Fibroblast of skin of scalp (primary cell): ENCODE measurements at places on chromosomes 5 and 9.

DNA sequence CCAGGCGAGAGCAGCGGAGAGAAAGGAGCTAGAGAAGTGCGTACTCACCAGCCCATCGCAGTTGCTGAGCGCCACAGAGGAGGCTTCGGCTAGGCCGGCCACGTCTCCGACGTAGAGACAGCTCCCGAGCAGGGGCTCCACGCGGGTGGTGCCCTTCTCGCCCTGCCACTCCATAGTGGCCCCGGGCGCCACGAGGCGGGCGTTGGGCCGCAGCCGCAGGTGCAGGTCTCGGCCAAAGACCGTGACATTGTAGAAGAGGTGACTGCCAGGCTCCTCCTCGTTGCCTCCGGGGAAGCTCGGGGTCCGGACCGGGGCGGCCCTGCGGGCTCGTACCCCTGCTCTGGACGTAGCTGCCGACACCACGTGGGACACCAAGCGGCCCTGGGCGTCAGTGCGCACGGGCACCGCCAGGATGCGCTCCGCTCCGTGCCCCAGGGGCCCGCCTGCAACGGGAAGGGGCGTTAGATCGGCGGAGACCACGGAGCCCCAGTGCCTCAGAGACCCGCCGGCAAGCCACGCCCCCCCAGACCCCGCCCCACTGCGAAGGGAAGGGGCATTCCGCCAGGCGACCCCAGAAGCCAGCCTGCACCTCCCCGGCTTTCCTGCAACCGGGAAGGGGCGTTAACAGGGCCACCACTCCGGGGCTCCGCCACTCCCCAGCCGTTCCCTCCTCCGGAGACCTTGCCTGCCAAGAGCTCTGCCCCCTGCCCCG lies 1.4 kb downstream of the ADAMTS2 start:
- peak; percentile 60 for DNase-seq

GRCh38 chr5:14039576-14039975 lies 95.1 kb upstream of the DNAH5 start:
- peak; percentile 44 for DNase-seq

- no peak for DNase-seq
Observed at GRCh38 chr5:31029925-31030324, 163.6 kb upstream of the CDH6 start.

GRCh38 chr9:104961238-104961637 lies 33.3 kb upstream of the ABCA1 start:
- peak; percentile 80 for DNase-seq

- no peak for DNase-seq
Observed at GRCh38 chr5:77095189-77095588, 8.1 kb upstream of the ZBED3 start.

GRCh38 chr9:32589083-32589723 lies 16.2 kb upstream of the NDUFB6 start:
- DNase-seq = peak; percentile 40

- DNase-seq = peak; percentile 6
Observed at GRCh38 chr9:88889386-88889785, 101.9 kb upstream of the S1PR3 start.

- DNase-seq = peak; percentile 36
Observed at GRCh38 chr9:78982849-78983248, 588.9 kb upstream of the TLE4 start.

DNA sequence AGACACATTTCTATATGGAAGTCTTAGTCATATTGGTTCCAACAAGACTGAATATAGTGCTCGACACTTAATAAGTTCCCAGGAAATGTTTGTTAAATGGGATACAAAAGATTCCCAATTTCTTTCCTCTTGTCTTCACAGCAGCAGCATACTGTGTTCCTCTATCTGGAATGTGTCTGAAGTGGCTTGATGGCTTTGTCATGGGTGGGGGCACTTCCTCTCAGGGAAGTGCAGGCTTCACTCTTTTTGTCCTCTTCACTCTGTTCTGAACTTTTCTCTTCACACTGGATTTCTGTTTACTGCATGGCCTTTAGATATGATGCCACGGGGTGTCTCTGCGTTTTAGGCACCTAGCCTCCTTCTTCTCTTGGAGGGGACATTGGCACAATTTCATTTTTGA lies 127.7 kb upstream of the C9orf72 start:
- DNase-seq = no peak

DNA sequence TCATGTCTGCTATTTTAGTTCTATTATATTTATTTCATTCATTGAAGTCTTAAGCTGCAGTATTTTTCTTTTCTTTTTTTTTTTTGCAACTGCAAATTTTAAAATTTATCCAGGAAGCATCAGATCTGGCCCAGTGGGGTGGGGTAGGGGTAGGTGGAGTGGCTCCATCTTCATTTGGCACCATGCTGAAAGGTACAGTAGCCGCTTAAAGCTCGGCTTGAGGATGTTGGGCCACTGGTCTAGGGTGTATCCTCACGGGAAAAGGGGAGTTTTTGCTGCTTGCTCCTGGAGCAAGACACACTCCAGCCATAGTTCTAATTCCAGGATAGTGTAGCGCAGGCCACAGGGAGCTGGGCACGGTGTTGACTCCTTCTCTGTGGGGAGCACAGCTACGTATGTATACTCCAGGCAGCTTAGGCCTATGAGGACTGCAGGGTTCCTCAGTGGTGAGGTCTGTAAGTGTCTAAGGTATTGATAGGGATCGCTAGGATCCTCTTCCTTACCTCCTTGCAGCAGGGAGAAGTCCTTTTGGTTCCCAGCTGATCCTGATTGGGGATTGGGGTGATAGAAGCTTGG lies 22.7 kb downstream of the RCL1 start:
- DNase-seq = no peak

GRCh38 chr5:172792701-172793570 lies 21.9 kb upstream of the DUSP1 start:
- no peak for DNase-seq

- DNase-seq = no peak
Observed at GRCh38 chr5:42595597-42595996, 161.0 kb upstream of the CCDC152 start.

DNA sequence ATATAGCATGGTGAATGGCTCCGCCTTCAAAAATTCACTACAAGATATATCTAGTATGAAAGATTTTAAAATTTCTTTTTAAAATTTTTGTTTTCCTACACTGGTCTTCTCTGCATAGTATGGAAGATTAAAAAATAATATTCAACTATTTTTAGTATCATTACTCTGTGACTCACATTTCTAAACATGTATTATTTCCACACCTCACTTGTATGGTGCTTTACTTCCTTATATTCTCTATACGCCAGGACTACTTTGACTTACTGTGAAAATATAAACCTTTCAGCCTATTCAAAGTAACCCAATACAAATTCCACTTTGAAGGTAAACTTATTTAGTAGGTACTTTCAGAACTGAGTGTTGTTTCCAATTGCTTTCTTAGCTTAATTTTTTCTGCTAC lies 26.8 kb upstream of the TXNDC8 start:
- no peak for DNase-seq

- DNase-seq = no peak
Observed at GRCh38 chr5:1130218-1130946, 18.5 kb upstream of the SLC12A7 start.

GRCh38 chr5:66224274-66224673 lies 80.2 kb downstream of the SREK1 start:
- no peak for DNase-seq

DNA sequence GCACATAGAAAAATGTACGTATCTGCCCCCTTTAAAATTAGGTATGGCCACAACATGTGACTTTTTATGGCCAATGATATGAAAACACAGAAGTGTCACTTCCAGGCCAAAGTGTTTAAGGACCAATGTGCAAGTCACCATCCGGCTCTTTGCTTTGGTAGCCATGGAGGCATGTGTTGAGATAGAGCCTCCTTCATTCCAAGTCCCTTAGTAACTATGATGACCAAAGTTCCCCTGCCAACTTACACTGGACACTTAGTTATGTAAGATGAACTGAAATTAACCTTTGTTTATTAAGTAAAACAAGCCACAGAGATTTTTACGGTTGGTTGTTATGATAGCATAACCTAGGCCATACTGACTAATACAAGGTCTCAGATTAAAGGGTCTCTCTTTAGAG lies 51.0 kb downstream of the FBN2 start:
- DNase-seq = peak; percentile 24

- no peak for DNase-seq
Observed at GRCh38 chr9:133733796-133734533, 4.2 kb downstream of the SARDH start.

- DNase-seq = no peak
Observed at GRCh38 chr5:125050926-125051325, 304.5 kb upstream of the ZNF608 start.

DNA sequence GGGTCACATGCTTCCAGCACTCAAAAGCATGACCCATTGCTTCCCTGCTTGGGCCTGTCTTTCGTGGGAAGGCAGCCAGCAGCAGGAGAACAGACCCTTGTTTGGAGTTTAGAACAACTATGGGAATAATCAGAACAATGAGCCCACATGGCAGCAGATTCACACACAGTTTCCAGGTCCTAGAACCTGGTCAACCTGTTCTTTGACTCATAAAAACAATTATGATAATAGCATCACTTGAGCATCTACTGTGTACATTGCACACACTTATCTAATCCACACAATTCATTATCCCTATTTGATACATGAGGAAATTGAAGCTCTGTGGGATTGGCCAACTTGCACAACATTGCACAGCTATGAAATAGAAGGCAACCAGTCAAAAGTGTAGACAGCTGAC lies 41.7 kb downstream of the KLF4 start:
- no peak for DNase-seq

DNA sequence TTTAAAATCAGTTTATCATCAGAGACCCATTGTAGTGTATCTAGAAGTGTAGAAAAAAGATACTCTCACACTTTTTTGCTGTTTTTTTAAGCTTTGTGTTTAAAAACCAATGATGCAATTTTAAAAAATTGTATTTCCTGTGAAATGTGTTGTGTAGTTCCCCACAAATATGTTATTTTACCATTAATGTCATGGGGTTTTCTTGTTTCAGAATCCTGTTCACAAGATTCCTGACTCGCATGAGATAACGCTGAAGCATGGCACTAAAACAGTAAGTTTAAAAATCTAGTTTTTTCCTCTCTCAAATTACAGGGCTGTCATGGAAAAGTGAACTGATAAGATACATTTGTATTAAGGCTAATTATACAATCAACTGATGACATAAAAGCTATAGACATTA lies 58.6 kb downstream of the WDR70 start:
- peak; percentile 68 for DNase-seq

DNA sequence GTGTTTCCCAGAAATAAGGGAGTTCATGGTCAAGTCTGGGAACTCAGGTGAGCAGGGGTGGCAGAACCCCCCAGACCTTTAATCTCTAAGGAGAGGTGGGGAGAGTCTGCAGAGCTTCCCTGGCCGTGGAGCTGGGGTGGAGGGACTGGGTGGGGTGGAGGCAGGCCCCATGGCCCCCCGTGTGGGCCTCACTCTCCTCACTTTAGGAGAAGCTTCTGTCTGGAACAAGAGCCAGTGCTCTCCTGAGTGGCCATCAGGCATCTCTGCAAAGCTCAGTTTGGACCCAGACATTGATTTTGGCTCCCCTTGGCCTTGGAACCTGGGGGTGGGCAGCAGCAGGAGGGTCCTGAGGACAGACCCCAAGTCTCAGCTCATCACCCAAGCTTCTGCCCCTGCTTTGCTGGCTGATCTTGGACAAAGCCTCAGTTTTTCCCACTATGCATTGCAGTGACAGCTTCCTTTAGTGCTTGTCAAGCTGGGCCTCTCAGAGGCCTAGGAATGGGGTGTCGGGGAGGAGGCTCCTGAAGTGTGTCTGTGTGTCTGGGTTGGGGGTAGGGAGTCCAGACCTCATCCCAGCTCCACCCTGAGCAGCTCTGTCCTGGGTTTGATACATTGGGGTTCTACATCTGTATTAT lies 3.5 kb upstream of the GBGT1 start:
- no peak for DNase-seq

GRCh38 chr9:78940121-78940855 lies 631.5 kb upstream of the TLE4 start:
- peak; percentile 34 for DNase-seq

- no peak for DNase-seq
Observed at GRCh38 chr5:126129431-126129830, 293.8 kb upstream of the GRAMD2B start.

- no peak for DNase-seq
Observed at GRCh38 chr5:73678322-73678740, 52.3 kb downstream of the ARHGEF28 start.

DNA sequence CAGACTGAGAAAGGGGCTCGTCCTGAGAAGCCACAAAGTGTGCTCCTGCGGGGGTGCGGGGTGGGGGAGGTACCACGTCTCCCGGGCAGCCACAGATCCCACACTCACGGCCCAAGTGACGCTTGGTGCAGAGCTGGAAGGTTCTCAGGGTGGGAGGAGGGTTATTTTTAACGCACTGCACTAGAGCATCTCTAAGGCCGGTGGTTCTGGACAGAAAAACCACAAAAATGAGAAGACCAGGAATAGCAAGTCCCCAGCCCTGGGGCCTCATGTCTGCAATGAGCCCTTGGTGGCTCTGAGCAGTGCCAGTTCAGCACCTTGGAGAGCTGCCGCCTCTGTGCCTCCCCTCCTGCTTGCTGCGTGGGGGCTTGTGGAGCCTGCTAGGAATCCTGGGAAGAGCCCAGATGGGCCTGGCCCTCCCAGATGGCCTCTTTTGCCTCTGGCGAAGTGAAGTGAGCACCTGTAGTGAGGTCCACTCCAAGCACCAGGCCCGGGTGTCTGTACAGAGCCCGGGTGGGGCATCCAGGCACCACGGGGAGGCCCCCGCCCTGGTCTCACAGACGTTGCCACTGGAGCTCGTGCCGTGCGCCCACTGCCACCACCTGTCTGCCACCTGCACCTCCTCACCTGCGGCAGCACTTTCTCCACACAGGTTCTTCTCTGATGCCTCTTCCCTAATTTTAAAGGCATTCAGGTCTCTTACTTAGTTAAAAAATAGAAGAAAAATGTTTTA lies 48.9 kb upstream of the CACNA1B start:
- DNase-seq = peak; percentile 32

DNA sequence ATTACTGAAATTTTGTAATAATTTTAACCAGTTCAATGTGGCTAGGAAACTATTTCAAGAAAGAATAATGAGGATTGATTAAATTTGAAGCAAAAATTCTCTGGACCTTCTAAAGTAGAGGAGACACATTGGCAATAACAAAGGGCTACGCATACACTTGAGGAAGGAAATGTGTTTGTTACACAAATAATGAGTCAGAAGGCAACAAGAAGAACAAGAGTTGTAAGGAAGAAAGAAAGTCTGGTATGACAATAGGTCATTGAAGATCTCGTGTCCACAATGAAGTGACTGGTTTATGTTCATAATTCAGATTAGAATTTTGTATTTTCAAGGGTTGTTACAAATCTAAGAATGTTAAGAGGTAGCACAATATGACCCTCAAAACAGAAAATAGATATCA lies 25.8 kb downstream of the ST8SIA4 start:
- DNase-seq = no peak

DNA sequence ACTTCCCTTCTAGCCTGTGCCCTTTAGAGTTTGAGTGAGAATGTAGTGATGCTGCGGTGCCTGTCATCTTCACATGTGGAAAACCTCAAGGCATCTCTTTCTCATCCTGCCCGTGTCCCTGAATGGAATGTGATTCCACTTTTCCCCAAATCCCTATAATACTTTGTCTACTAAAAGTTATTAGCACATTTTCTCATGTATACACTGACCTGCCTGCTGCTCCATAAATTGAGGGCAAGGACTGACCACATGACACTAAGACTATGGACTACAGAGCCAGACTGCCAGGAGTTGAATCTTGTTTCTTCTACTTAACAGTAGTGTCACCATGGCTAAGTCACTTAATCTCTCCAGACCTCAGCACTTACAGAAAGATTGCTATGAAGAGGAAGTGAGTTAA lies 93.0 kb downstream of the TEK start:
- DNase-seq = no peak

- DNase-seq = no peak
Observed at GRCh38 chr9:71567890-71568289, 200.4 kb downstream of the CEMIP2 start.
